ENCODE measurements at places on chromosomes 7 and 10.

GRCh38 chr7:148622887-148623585 lies 32.5 kb downstream of the C7orf33 start:
- DNase-seq = no peak

DNA sequence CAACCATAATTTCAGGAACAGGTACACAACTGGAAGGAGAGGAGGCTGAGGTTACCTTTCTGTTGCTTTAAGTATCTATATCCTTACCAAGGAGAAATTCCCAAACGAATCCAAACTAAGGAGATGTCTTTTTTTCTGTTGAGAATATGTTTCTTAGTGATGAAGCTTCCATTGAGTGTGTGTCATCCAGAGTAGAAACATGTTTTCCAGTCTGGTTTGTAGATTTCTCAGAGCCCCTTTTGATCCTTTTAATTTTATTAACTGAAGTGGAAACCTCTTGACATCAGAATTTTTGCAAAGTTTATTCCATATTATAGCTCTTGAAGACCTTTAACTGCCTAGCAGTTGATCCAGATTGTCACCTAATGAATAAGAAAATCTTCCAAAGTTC lies 207.1 kb upstream of the FERD3L start:
- DNase-seq = no peak

DNA sequence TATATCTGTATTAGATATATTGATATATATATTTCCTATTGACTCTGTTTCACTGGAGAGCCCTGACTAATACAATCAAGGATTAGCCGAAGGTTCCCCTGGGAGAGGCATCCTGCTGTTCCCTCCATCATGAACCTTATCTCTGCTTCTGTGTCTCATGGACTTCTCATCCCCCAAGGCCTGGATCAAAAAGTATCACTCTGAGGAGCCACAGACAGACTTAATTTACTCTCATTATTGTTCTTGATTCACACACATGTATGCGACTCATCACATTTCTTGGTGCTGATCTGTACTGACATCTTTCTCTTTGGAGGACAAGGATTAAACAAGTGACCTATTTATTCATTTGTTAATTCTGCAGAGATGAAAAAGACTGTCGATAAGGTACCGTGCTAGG lies 550.2 kb downstream of the KCNMA1 start:
- no peak for DNase-seq

- DNase-seq = no peak
These were observed 260.8 kb downstream of the DYNC1I1 start for GRCh38 chr7:96033009-96033598.

DNA sequence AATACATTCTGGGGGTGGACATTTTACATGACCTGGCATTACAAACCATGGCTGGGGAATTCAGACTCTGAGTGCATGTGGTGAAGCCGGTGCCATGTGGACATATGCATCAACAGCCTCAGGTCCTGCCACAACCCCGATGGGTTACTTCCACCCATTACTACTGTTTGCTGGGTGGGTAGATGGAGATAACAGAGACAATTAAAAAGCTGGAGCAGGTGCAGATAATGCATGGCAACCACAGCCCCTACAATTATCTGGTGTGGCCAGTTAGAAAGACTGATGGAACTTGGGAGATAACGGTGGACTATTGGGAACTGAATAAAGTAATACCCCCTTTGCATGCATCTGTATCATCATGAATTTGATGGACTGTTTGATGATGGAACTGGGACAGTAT lies 21.6 kb upstream of the ADAMTS14 start:
- no peak for DNase-seq

GRCh38 chr10:110695539-110695886 lies 51.4 kb downstream of the RBM20 start:
- no peak for DNase-seq

DNA sequence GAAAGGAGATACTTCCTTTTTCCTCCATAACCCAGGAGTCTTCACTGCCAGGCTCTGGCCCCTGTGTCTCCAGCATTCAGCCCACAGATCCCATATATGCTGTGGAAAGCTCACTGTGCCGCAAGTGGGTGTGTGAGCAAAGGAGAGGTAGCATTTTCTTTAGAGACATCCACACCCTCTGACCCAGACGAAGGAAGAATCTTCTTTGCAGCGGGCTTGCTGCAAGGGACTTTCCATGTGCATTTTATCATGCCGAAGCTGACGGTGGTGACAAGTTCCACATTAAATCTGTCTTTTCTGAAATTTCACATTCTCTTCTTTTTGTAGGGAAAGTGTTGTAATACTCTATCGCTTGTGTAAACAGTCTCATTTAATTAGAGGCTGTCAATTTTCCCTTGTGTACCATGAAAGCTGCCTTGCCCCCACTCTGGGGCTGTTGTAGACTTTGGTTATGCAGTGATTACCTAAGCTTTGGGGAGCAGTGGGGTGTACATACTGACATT lies 409.5 kb downstream of the SUGCT start:
- no peak for DNase-seq

GRCh38 chr10:57014758-57015157 lies 653.7 kb upstream of the ZWINT start:
- DNase-seq = no peak

- DNase-seq = peak; percentile 45
These were observed 29.6 kb downstream of the STAM start for GRCh38 chr10:17673471-17674061.

- no peak for DNase-seq
These were observed 56.8 kb upstream of the FAM171A1 start for GRCh38 chr10:15427843-15428414.

DNA sequence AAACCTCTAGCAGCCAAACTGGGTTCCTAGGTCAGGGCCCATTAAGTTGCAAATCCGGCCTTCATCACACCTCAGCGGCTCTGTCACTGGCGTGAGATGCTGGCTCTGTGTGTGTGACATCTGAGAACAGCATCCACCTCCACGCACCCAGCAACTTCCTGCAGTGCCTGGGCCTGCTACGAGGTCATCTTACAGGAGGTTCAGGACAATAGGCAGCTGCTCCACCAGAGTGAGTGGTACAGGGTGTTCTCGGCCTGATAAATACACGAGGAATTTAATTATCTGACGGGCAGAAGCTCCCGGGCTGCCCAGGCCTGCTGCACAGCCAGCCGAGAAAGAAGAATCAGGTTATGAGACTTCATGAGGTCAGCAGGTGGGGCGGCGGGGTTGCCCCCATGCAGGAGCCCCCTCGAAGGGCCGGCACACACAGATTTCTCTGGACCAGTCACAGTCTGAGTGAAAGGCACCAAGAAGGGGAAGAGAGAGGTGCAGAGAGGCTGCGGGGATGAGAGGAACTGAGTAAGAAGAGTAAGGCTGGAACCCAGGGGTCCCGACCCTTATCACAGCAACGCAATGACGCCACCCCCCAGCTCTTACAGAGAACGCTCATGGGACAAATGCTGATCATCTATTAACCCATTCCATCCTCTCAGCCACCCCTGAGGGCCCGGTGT lies 49.3 kb downstream of the CALML3 start:
- DNase-seq = no peak

DNA sequence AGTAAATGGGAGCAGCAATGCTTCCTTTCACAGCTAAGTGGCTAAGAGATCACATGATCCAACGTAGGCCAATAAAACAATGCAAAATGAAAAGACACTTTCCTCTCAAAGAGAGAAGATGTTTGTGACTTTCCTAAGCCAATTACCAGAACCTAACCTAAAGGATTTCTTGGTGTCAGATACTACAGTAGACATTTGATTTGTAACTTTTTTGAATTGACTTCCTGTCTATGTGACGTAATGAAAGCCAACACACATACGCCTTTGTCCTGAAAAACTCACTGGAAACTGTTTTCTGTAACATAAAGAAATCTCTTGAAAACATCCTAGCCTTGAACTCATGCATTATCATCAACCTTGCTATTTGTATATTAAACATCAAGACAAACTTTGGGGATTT lies 417.1 kb downstream of the GPAM start:
- DNase-seq = no peak

- no peak for DNase-seq
These were observed 3.4 kb upstream of the CEP41 start for GRCh38 chr7:130444234-130444633.

- DNase-seq = no peak
These were observed 101.9 kb upstream of the HGF start for GRCh38 chr7:81871606-81872265.

DNA sequence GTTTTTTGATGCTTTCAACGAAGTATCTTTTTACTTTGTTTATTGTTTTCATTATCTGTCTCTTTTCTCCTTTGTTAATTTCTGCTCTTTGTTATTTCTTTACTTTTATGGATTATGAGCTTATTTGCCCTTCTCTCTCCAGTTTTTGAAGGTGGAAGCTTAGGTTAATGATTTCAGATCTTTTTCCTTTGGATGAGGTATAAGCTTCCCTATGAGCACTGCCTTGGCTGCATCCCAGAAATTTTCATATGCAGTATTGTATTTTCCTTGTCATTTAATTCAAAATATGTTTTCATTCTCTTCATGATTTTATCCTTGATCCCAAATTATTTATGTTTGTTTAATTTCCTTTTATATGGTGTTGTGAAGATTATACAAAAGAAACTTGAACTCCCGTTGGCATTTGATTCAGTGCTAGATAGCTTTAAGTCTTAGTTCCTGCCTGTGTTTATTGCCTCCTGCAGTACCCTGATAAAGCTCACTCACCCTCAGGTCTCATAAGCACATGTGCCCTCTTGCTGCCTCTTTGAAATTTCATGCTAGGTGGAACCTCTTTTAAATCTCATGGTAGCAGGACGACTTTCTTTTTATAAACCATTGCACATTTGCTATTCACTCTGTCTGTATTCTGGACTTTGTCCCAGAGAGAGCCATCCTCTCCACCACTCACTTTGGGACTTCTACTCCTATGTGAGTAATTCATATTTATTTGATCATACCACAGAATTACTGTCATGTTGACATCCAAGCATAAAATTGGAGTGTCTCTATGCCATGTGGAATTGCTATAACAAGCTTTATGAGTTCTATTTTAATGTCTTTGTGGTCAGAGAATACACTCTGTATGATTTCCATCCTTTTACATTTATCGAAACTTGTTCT lies 23.0 kb upstream of the CEP41 start:
- no peak for DNase-seq

GRCh38 chr10:86693721-86694369 lies 25.5 kb downstream of the LDB3 start:
- no peak for DNase-seq

GRCh38 chr10:24952143-24952706 lies at the start of gene PRTFDC1:
PRTFDC1 (minus strand) TSS chr10:24952606; CDS start chr10:24952575, 31 bp downstream.
- no peak for DNase-seq

GRCh38 chr10:13788711-13789447 lies 202.1 kb downstream of the PRPF18 start:
- no peak for DNase-seq

DNA sequence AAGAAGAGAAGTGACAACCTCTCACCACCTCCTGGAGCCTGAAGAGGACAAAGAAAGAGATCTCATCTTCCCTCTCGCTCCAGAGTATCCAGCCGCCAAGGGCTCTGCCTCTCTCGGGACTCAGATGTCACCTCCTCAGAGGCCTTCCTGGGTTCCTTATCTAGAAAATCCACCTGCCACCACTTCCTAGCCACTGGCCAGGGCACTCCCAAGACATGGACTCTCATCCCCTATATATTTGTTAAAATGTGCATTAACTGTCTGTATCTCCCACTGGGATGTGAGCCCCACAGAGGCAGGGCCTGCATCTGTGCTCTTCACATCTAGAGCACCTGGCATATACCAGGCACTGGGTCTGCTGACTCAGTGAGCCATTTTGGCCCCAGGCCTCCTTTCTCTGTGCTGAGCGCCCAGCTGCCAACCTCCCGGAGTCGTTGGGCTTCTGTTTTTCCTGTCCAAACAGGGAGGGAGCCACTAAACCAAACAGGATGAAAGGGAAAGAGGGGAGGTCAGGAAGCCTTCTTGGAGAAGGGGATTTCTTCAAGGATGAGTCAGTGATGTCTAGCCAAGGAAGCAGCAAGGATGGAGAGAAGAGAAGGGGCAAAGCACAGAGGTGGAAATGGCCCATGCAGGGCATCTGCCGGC lies 58.9 kb downstream of the KCNMA1 start:
- DNase-seq = peak; percentile 69
